ENCODE measurements at places on chromosomes 6 and 20. TPM values are rescaled to one million over a fixed set of nuclear protein-coding genes. Genes with fewer than 3 reads are reported as not detected.

GRCh38 chr6:164749221-164750064 is 560.0 kb downstream of the C6orf118 start:
- no peak for DNase-seq

KCNQ5 gene
- polyA plus RNA-seq = 0.14 TPM

DNA sequence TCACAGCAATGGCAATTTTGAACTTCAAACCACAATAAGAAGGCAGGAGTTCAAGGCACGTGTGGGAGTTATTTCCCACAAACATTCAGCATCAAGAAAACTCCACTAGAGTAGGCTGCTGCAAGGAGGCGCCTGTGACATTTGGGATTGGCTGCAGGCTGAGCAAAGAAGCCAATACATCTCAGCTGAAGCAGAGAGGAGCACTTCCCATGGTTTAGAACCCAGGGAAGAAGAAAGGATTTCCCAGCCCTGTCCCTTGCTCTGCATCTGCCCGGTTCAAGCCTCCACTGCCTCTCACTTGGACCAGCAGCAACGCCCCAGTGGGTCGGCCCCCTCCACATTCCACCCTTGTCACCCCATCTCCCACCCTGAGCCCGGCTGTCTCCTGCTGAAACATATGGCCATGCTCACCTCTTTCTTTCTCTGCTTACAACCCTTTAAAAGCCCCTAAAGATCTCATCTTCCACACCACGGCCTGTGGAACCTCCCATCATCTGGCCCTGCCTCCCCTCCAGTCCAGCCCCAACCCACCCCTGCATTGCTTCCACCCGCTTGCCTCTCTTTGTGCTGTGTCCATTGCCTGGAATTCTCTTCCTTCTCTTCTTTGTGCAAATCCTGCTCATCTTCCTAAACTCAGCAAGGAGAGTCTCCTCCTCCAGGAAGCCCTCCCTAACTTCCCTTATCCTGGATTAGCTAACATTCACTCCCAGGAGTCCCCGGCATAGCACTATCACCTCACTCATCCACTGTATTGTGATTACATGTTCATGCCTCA is 128.3 kb downstream of the ANKRD60 start:
- DNase-seq = no peak

RBM24 gene
- polyA plus RNA-seq = 1.5 TPM

DNA sequence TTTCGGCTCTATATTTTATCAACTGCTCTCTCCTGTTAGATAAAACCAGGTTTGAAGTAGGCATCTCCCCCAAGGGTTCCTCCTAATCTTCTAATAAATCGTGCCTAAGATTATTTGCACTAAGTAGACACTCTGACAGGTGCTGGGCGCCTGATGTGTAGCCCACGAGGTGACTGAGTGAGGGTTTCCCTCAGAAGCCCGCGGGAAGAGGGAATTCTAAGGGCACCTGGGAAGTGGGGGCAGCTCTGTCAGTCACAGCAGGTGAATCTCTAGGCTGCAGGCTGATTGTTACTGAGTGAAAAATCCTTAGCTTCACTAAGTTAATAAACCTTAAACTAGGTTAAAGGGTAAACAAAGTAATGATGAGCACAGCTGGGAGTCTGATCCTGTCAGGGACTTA is 68.2 kb downstream of the PXDC1 start:
- no peak for DNase-seq
